ENCODE measurements at places on chromosomes 7 and 10.

- peak; percentile 32 for DNase-seq
Measured at GRCh38 chr10:69472544-69472943, 21.3 kb downstream of the TSPAN15 start.

DNA sequence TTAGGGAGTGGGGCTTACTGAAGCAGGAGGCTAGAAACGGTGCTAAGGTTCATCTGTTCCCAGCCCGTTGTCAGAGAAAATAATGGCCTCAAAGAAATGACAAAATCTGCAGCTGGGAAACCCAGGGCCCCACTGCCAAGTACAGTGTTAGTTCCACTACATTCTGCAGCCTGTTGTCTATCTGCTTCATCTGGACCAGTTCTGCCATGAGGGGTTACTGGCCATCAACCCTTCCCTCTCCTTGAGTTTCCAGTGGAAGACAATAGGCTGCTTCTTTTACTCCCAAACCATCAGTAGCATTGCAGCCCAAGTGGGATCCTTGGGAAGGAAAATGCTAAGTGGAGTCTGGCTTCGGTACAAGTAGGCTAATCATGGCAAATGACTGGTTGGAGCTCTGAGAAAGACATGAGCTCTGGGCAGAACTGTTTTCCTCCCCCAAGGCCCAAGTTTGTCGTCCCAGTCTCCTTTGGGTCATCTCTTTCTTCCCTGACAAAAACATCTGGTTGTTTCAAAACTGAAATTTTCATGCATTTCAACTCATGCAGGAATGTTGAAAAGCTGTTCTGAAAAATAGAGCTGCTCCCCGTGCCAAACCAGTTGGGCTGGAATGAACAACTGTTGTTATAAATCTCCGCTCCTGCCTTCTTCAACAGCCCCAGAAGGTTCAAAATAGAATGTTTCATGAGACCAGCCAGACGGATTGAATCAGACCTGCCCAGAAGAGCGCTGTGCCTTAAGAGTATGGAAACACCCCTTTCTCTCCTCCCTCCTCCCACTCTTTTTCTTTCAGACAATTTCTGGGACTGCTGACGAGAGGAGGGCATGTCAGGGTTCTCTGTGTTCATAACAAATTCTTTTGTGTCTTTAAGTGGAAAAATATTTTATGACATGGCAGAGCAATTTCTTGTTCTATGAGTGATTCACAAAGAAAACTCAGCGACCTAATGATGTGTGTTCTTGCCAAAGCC, 116.6 kb downstream of the RAB18 start:
- no peak for DNase-seq

DNA sequence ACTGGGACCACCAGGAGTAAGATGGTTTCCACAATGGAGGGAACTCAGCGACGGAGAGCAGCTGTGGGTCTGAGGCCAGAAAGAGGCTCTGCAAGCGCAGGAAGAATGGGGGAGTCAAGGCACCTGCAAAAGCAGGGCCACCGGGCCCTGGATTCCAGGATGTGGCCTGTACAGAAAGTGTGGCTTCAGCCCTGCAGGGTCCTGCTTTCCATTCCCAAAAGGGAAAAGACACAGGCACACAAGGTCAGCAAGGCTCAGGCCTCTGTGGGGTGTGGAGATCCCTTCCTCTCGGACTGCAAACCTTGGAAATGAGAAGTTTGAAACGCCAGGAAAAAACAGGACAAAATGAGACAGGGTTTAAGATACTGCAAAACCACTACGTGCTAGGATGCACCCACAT, 232.5 kb downstream of the TNS3 start:
- no peak for DNase-seq

GRCh38 chr10:49058463-49059255, 56.7 kb downstream of the VSTM4 start:
- no peak for DNase-seq

GRCh38 chr7:93475811-93476210, 98.7 kb downstream of the CALCR start:
- DNase-seq: no peak

- DNase-seq: no peak
Measured at GRCh38 chr10:12252882-12253546, 57.0 kb downstream of the CDC123 start.

DNA sequence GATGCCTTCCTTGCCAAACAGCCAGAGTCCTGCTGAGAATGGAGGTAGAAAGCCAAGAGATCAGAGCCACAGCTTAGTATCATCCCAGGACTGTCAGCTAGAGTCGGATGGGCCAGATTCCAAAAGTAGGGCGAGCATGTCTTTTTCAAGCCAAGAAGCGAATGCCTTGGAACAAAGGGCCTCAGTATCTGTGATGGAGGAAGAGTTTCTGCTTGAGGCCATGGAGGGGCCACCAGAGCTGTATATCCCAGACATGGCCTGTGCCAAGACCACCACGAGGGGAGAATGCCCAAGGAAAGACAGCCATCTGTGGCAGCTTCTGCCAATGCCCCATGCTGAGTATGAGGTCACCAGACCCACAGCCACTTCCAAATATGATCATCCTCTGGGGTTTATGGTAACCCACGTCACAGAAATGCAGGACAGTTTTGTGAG, 44.3 kb upstream of the PPP1R17 start:
- no peak for DNase-seq

DNA sequence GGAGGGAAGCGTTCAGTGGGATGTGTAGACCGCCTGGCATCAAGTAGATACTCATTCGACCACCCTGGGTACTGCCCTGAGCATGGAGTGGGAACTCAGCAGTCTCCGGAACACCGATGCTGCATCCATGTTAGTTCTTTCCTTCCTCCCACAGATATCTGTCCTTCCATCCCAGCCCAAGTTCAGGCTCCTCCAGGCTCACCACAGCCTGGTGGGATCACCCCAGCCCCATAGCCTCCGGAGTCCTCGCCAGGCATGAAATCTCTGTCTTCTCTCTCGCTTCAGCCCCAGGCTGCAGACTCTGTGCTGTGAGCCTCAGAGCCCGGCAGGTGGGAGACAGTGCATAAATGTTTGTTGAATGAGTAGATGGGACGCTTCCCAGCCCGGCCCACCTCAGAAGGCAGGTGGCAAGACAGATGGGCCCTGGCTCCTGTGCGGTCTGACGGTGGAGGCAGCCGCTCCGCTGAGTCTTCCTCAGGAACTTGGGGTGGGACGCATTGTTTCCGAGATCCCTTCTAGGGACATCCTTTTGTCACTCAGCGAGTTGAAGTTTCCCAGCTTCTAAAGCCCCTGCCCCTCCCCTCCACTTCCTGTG, 42.9 kb downstream of the ELFN1 start:
- DNase-seq: no peak

DNA sequence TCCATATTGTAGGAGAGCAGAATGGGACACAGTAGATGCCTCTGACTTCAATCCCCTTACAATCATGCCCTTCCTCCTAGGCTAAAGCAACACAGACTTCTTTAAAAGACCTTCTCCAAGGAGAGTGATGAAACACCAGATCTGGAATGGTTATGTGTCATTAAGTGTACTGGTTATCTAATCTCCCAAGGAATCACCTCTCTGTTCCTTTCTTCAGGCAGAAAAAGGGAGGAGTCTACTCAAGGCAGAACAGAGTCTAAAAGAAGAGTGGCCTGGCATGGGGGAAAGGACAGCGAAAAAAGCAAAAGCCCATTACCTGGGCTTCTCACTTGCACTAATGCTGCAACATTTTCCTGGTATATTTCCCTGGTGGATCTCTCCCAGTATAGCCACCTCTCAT, 2.9 kb downstream of the ELMO1 start:
- no peak for DNase-seq

- no peak for DNase-seq
Measured at GRCh38 chr10:69874449-69874848, 72.7 kb downstream of the COL13A1 start.

DNA sequence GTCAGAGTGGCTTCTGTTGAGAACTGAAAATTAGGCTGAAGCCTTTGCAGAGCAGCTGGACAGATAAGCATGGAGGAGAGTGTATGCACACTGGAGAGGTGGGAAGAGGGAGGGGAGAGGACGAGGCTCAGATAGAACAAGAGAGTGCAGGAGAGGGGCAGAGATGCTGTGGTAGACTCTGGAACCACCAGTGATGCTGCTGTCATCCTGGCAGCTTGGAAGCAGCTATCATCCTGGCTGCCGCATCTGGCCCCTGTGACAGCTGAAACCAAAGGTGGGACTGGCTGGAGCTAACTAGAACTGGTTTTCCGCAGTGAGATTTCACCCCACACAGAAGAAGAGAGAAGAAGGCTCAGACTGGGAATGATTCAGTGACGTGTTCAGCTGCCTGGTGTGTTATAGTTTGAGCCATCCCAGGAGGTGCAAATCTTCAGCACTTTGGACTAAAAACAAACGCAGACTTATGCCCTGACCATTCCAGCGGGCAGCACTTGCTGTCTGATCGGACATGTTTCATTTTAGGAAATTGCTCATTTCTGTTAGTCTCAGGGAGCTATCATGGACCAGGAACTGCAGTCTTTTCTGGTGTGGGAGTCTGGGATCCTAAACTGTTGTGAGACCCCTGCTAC, 38.4 kb downstream of the EEPD1 start:
- DNase-seq: no peak

DNA sequence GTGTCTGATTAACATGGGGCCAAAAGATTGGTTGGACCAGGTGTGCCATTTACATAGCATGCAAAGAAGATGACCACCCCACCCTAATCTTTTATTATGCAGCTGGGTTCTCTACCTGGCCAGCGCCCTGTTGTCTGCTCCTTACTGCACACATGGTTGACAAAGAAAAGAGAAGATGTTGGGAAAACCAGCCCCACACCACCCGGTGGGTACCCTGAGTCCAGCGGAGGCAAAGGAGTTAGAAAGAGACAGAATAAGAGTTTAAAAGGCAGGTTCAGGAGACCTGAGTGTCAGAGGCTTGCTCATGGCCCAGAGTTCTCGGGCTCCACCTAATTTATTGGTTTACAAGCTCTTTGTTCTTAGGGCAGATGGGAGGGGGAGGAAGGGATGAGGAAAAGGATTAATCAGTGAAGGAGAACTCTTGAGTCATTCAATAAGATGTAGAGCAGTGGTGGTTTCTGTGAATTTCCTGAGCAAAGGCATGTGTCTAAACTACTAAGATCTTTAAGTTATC, 24.1 kb upstream of the ABCA13 start:
- DNase-seq: no peak

- DNase-seq: no peak
Measured at GRCh38 chr10:77163670-77164348, 473.8 kb downstream of the KCNMA1 start.

DNA sequence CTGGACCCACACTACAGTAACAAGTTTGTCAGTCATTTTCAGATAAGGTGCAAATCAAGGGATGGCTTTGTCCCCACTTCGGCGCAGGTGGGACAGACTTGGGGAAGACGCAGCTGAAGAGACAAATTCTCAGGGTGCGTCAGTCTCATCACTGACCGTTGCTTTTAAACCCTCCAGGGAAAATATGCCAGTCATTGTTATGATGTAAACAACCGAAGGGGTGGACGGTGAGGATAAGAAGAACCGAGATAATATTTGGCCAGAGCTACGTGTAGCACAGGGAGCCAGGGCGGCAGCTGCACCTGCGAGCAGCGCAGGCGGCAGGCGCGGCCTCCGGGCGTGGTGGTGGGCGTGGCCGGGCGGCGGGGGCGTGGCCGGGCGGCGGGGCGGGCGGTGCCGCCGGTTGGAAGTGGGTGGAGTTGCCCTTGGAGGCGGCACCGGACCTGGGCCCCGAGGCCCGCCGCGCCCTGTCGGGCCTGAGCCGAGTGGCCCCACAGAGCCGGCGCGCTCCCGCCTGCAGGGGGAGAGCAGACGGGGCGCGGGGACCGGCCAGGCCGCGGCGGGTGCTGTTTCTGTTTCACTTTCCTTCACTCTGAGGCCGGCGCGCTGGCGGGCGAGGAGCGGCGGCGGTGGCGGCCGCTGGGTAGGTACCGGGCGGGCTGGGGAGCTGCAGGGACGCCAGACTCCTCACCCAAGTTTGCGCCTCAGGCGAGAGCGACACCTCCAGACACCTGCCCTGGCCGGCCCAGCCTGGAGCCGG, at the start of gene PCGF5:
Gene PCGF5 (plus strand): TSS at position 470 of the 760 bp plus-strand sequence. CDS start 2,209 bp downstream, outside the sequence.
- peak; percentile 90 for DNase-seq

GRCh38 chr7:127322832-127323493, 69.5 kb downstream of the ZNF800 start:
- DNase-seq: no peak

GRCh38 chr7:139734395-139734794, 43.4 kb downstream of the HIPK2 start:
- DNase-seq: no peak
